ENCODE measurements at places on chromosomes 6 and 20.

GRCh38 chr6:112245511-112246203 is 8.7 kb downstream of the LAMA4 start:
- no peak for DNase-seq

DNA sequence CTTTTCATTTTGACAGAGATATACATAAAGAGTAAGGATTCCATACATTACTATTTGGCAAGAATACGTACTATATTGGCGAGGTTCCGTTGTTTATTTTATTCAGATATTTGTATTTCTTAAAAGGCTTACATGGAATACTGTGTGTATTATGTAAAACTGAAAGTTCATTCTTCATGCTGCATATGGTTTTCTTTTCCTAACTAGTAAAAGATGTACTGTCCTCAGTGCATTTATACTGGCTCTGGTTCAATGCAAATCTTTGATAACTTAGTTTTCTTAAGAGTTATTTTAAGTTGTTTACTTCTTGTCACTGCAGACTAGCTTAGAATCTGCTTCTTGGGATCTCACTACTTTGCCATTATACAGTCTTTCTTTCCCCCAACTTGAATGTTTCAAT is 42.0 kb downstream of the ADGRB3 start:
- no peak for DNase-seq

GRCh38 chr6:113994934-113995342 is 24.0 kb upstream of the HDAC2 start:
- DNase-seq, result no peak

DNA sequence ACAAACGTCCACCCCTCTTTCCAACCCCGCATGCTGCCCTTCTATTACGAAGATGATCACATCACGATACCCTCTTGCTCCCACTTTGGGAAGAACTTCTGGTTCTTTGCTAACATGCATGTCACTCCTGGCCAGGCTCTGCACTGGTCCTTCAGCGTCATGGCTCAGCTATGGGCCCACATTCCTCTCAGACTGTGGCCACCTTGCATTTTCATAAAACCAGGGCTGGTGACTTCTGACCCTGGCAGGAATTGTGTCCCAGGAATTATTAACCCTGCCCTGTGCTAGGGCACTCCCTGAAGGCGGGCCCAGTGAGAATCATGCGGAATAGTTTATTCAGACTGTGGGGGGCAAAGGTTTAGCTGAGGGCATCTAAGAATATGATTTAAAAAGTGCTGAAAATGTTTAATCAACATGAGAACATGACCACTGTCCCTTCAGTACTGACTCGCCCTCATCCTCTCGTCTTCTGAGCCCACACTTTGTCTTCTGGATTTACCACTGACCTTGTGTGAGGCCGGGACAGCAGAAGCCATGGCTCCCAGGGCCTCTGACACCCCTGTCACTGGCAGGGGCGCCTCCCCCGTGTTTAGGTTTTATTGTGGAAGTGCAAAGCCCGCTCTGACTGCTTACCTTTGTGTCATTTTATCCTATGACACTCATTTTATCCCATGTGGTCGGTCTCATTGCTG is 38.1 kb upstream of the THBS2 start:
- no peak for DNase-seq

- DNase-seq, result no peak
Observed at GRCh38 chr20:48912065-48912464, 9.4 kb upstream of the ARFGEF2 start.

- no peak for DNase-seq
Observed at GRCh38 chr6:160365117-160365516, 16.9 kb downstream of the SLC22A3 start.

DNA sequence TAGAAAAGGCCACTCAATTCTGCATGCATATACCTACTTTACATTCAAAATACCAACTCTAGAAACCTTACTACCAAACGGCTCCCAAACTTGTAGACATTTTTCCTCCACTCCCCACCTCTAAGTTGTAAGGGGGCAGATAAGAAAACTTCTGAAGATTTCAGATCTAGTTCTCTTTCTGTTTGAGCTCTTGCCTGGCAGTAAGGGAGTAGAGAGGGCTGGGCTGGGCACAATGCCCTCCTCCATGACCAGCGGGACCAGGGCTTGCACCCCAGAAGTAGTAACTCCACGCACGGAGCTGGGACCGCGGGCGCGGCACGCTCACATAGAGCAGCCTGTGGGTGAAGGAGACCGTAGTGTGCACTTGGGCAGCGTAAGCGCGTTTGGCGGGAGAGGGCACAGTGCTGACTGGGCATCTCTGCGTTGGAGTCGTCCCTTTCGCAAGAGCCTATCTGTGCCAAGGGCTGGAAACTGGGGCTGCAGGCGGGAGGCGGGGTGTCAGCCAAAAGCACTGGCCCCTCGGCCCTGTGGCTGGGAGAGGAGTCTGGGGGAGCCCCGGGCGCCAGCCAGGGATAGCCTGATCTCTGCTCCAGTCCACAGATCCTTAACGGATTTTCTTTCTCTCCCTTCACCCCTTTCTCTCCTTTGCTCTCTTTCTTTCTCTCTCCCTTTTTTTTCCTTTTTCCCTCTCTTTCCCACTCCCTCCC is 32.4 kb downstream of the PHACTR1 start:
- DNase-seq, result no peak

DNA sequence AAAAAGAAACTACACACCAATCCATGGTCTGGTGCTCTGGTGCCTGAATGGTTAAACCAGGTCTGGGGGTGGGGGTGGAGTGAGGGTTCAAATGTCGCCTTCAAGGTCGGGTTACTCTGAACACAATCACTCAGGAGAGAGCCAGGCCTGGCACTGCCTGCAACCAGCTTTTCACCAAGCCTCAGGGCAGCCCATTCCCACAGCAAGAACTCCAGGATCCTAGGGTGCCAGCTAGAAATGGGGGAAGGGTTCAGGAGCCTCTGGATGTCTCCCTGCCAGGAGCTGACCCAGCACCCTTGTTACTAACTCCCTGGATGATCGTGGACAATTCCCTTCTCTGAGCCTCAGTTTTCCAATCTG is 6.7 kb downstream of the SDC4 start:
- no peak for DNase-seq

DNA sequence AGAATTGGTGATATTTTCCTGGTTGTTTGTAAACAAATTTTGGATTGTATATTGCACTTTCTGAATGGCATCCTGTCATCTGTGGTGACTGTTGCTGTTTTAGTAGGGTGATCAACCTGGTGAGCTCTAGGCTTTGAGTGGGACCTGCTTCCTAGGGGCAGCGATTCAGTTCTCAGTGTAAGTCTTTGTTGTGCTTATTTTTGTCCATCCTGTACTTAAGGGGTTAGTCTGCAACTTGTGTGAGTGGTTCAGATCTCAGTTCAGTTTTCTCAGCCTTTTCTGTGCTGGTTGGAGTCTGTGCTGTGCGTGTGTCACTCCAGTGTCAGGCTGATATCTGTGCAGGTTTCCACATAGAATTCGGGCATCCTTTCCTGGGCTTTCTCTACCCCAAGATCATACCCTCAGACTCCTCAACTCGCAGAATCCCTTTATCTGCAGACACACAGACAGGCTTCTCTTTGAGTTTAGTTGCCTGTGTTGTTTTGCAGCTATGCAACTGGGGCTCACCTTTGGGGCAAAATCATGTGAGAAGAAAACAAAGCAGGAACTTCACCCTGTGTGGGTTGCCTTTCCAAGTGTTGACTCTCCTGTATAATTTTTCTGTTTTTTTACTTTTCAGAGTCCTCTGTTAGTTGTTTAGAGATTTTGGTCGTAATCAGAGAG is 177.7 kb downstream of the FARS2 start:
- no peak for DNase-seq

GRCh38 chr6:134980846-134981245 is 30.9 kb upstream of the ALDH8A1 start:
- DNase-seq, result no peak

DNA sequence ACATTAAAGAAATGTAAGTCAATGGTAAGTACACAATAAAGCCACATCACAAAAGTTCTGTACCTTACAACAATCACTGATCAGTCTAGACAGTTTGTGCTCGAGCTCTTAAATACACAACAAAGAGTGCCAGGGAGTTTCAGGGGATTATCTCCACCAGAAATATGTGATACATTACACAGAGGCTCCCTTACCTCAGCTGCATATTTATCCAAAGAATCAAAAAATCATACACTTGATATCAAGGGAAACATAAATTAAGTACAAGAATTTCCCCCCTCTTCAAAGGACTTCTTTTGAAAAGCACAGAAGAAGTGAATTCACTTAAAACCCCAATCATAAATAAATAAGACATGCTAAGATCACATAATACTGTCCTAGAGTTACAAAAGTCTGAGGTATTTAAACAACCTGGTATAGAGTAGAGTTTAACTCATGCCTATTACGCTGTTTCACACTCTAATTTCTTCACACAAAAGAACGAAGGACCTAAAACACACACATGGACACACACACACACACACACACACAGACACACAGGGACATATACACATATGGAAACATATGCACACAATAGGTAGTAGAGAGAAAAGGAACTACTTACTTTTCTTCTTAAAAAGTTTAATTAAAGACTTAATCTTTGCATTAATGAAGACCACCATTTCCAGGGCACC is 528 bp downstream of the NHSL1 start:
- DNase-seq, result no peak

DNA sequence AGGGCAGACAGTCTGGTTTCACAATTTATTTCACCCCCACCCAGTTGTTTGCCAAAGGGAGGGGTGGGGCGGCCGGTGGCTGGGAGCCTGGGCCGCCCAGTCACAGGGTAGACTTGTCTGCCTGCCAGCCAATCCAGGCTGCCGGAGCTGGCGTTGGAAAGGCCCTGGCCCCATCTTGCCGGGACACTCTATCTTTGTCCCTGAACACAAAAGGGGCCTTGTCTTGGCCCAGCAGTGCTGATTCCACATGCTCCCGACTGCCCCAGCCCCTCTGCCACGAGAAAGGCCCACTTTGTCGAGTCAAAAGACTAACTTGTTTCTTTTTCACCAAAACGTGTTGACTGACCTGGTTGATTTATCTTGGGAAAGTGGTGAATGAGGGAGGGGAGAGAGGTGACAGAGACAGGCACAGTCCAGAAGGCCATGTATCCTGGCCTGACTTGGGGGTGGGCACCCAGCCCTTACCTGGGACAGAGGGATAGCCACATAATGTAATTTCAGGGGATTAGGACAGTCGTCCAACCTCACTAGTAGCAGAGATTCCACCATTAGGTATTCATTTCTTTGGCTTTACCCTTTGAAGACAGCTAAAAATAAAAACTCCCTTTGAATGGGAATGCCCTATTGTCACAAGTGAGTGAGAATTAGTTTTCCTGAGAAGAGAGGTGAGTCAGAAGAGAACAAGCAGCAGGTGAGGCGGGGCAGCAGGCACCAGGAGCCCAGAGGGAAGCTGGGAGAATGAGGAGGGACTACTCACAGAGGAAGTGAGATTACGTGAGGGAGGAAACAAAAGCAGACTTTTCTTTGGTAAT is 67.0 kb upstream of the SIRPA start:
- no peak for DNase-seq

DNA sequence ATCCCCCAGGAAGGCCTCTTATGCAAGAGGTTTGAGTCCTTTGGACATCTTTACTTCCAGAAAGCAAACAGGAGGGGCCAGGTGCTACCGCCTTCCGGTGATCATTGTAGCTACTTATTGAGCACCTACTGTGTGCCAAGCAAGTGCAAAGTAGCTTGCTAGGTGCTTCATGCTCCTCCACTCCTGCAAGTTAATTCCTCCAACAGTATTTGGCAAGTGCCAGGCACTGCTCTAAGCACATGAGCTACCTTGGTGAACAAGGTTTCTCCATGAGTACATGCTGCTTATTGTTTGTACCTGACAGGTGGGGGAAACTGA is 2.3 kb downstream of the CPNE5 start:
- DNase-seq, result no peak

DNA sequence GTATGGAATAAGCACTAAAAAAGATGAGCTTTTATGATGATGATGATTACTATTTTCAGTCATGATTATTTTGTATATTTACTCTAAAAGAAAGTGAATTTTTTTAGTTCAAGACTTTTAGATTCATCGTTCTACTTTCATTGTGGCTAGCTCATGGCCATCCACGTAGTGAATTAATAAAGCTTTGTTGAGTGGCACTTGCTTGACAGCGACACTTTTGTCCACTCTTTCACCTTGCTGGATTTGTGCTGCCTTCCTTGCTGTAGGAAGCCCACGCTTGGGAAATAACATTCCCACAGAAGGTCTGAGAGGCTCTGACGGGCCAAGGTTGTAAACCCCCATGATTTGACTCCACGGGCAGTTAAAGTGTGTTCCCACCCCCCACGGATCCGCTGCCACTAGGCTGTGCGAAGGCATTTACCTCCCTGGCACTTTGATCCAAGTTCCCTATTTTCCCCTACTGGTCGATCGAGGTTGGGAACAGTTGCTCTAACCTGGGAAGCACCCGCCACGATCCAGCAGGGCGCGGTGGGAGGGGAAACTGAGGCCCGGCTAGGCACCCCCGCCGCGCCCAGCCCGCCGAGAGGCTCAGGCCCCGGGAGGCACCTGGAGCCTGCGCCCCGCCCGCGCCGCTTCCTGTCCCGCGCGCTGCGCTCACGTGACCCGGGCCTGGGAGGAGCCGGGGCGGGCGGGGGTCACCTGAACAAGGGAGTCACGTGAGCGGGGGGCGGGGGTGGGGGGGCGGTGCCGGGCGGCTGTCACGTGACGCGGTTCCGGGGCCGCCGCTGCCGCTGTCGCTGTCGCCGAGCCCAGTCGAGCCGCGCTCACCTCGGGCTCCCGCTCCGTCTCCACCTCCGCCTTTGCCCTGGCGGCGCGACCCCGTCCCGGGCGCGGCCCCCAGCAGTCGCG is at the start of gene IGF2R:
Gene IGF2R (plus strand): TSS at position 788 of the 909 bp plus-strand sequence. CDS start 165 bp downstream, outside the sequence.
- DNase-seq, result peak; percentile 90

GRCh38 chr6:104771258-104771832 is 88.4 kb downstream of the HACE1 start:
- no peak for DNase-seq

DNA sequence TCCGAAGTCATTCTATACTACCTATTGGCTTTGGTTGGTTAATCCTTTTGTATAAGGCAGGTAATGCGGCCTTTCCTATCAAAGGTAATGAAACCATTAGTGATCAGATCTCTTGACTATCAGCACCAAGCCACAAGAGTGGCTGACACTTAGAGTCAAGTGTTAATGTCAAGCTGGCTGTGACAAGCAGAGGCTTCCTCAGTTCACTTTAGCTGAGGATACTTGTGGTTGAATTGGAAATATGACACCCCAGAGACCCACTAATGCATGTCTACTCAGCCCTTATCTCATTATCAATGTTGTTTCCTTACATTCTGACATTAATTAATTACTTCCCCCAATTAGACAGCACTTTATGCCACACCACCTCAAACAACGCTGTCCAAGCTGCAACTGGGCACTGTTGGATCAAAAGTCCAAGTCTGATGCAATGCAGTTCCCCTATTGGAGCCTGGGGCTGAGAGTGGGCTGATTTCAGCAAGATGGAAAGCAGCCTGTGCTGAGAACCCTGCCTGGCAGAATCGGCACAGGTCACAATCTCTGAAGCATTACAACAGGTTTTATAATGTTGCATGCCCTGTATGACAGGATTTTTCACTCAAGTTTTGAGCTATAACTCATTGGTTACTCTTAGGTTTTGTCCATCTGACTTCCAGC is 273.5 kb downstream of the COL12A1 start:
- no peak for DNase-seq

GRCh38 chr6:27297857-27298730 is 14.0 kb downstream of the POM121L2 start:
- DNase-seq, result no peak

- no peak for DNase-seq
Observed at GRCh38 chr6:10338151-10338550, 76.7 kb downstream of the TFAP2A start.
